Stimulated activated CD4-positive, alpha-beta T cell treated with anti-CD3 and anti-CD28 coated beads, Interleukin-4, amount 100 ng/mL, for 24 hours (primary cell): ENCODE measurements at places on chromosomes 6 and 20.

DNA sequence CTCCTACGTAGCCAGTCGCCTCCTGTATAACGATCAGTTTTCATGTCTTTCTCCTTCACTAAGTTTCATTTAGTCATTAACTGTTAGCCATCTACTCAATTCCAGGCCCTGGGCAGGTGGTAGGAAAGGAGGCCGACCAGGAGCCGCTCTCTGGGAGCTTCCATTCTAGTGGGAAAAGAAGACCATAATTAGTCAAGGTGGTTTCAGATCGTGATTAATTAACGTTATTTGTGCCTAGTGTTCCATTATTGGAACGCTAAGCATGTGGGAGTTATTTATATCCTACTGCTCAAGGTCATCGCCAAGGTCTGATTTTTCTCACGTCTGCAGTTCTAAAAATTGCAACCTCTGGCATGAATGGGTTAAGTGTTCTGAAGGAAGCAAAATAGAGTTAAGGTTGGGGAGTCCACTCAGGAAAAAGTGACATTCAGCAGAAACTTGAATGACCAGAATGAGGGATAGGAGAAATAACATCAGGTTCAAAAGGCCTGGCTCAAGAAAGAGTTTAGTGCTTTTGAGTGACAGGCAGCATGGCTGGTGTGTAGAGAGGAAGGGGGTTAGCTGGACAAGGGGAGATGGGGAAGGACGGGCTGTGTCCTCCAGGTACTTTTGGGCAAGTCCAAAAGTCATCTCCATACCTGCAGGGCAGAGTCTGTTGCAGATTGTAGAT lies 812 bp downstream of the SLC9A8 start:
- DNase-seq: no peak

DNA sequence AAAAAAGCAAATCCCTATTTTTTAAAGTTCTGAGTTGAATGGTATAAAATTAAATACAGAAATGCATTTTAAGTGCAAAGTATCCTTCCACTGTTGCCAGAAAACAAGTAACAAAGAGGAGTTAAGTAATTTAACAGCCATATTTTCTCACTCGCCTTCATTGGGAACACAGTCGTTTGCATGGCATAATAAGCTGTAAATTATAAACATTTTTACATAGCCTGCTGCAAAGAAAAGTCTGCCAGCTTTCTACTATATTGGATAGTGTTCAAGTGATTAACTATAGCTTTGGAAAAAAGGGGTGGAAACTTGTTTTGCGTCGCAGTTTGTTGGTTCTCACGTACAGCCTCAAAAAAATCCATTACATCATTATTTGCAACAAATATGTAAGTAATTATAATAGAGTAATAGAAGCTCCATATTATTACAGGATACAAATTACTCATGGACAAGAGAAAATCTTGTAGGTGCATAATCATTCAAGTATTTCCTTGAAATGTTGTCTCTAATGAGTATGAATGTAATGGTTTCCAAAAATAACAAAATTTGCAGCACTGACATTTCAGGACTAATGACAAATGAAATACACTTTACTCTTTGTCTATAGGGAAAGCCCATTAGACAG lies 139.3 kb downstream of the PDSS2 start:
- no peak for DNase-seq

GRCh38 chr6:162014069-162014811 lies 713.3 kb downstream of the PRKN start:
- DNase-seq: no peak

- no peak for DNase-seq
Observed at GRCh38 chr6:79173378-79173777, 61.1 kb downstream of the HMGN3 start.

DNA sequence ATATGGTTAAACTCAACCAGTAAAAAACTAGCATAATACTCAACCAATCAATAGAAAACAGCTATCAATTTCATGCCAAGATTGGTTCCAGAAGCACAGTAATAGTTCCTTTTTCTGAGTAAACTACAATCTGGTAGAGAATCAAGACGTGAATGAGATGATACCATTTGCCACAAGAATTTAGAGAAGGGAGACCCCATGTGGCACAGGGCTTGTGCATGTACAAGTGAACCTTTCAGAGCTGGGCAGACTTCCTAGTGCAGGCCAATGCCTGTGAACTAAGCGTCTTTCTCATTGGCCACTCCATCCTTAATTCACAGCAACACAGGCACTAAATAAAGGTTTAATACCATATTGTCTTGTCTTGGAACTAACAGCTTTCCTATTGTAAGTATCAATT lies 213.5 kb downstream of the RFPL4B start:
- no peak for DNase-seq

- no peak for DNase-seq
Observed at GRCh38 chr6:160500639-160501038, 152.5 kb downstream of the SLC22A3 start.

DNA sequence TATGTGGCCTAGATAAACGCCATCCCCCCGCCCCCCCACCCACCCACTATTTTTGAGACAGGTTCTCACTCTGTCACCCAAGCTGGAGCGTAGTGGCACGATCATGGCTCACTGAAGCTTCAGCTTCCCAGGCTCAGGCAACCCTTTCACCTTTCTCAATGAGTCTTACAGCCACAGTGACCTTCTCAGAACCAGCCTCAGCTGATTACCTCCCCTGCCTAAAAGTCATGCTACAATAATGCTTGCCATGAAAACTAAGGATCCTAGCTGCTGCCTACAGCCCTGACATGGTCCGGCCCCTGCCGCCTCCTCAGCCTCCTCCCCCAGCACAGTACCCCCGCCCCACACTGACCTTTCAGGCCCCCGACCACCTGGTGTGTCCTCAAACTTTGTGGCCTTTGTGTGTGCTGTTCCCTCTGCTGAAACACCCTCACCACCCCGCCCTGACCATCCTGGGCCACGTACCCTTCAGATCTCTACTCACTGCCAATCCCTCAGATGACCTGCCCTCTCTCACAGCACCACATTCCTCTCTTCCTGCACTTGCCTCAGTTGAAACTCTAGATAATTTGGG lies 31.3 kb downstream of the PNPLA1 start:
- no peak for DNase-seq

DNA sequence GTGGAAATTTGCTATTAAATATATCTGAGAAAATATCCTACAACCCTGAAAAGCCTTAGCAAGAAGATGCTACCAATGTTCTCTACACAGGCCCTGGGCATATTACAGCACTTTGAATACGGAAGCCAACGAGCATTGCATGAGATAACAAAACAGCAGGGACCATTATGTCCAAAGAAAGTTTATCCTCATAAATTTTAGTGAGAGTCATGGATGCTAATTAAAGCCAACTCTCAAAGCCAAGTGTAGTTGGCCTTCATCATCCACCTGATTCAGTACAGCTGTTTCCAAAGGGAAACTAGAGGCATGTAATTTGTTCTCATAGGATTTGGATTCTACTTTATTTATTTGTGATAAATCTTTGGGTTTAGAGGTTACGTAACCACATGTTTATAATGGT lies 564.8 kb downstream of the RFPL4B start:
- DNase-seq: no peak

- DNase-seq: no peak
Observed at GRCh38 chr6:21601339-21601923, 7.9 kb downstream of the SOX4 start.

- DNase-seq: no peak
Observed at GRCh38 chr6:158627168-158627939, 17.2 kb downstream of the DYNLT1 start.

- peak; percentile 82 for DNase-seq
Observed at GRCh38 chr6:44223319-44224028, at the start of gene SLC29A1. TSS of gene SLC29A1 (plus strand) at chr6:44223595. CDS start at chr6:44227314, 3,719 bp downstream.

GRCh38 chr6:77324866-77325265 lies 138.4 kb downstream of the HTR1B start:
- DNase-seq: no peak

- DNase-seq: peak; percentile 5
Observed at GRCh38 chr6:143694560-143694959, 16.8 kb downstream of the PHACTR2 start.
